ENCODE measurements at places on chromosomes 4 and X.
A peak's percentile ranks its signal among the peaks of the same experiment; 100 is the strongest.

DNA sequence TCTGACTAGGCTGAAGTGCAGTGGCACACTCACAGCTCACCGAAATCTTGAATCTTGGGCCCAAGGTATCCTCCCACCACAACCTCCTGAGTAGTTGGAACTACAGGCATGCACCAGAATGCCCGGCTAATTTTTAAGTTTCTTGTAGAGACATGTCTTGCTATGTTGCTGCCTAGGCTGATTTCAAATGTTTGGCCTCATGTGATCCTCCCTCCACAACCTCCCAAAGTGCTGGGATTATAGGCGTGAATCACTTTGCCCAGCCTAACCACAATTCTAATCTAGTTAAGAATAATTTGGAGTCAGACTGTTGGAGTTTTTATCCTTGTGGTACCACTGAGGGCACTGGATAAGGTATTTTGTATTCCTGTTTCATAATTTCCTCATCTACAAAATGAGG is 317.5 kb upstream of the AGA start:
- H3K27ac ChIP-seq, result no peak overlapping the region
- H3K27me3 ChIP-seq, result no peaks in the 10 kb centered on the region
- no peaks in the 10 kb centered on the region for H3K36me3 ChIP-seq
- H3K4me3 ChIP-seq, result no peak overlapping the region

GRCh38 chr4:84804136-84804535 is 162.4 kb downstream of the WDFY3 start:
- H3K4me3 ChIP-seq, result no peak overlapping the region
- H3K27me3 ChIP-seq, result no peaks in the 10 kb centered on the region
- no peak for DNase-seq
- H3K4me1 ChIP-seq, result no peaks in the 10 kb centered on the region
- no peaks in the 10 kb centered on the region for H3K36me3 ChIP-seq

- H3K4me3 ChIP-seq, result no peak overlapping the region
- H3K27ac ChIP-seq, result no peak overlapping the region
- H3K36me3 ChIP-seq, result no peaks in the 10 kb centered on the region
- H3K4me1 ChIP-seq, result no peaks in the 10 kb centered on the region
- no peaks in the 10 kb centered on the region for H3K27me3 ChIP-seq
Measured at GRCh38 chr4:183493246-183493645, 11.6 kb upstream of the ING2 start.

DNA sequence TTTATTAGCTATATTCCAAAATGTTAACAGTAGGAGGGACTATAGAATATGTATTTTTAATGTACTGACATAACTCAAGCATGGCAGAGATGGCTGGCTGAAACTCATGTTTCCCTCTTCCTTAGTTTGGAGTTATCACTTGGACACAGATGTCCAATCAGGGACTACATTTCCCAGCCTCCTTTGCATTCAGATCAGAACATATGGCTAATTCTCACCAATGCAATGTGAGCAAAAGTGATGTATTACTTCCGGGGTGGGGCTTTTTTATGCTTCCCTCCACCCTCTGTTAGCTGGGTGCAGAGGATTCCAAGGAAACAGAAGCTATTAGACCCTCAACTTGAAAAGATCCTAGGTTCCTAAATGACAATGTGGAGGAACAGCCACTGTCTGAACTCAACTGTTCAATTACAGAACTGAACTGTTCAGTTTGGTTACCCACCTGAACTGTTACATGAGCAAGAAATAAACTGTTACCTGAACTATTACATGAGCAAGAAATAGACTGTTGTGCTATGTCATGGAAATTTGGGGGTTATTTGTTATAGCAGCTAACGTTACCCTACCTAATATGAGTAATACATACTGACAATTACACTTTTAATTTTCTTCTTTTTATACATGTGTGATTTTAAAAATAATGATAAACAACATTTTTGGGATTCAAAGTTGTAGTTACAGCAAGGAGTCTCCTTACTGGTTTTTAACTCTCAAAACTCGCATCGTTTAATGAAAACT is 29.6 kb upstream of the ERVMER34-1 start:
- DNase-seq, result no peak
- H3K4me3 ChIP-seq, result no peak overlapping the region
- H3K36me3 ChIP-seq, result no peaks in the 10 kb centered on the region
- H3K27me3 ChIP-seq, result peaks cover 5% of the 10 kb centered on the region
- no peak overlapping the region for H3K27ac ChIP-seq

GRCh38 chrX:11998944-11999343 is 139.3 kb upstream of the FRMPD4 start:
- H3K4me3 ChIP-seq, result no peak overlapping the region
- H3K36me3 ChIP-seq, result no peaks in the 10 kb centered on the region
- no peak overlapping the region for H3K27ac ChIP-seq
- H3K4me1 ChIP-seq, result no peaks in the 10 kb centered on the region
- peaks cover 4% of the 10 kb centered on the region for H3K27me3 ChIP-seq
- no peak for DNase-seq

DNA sequence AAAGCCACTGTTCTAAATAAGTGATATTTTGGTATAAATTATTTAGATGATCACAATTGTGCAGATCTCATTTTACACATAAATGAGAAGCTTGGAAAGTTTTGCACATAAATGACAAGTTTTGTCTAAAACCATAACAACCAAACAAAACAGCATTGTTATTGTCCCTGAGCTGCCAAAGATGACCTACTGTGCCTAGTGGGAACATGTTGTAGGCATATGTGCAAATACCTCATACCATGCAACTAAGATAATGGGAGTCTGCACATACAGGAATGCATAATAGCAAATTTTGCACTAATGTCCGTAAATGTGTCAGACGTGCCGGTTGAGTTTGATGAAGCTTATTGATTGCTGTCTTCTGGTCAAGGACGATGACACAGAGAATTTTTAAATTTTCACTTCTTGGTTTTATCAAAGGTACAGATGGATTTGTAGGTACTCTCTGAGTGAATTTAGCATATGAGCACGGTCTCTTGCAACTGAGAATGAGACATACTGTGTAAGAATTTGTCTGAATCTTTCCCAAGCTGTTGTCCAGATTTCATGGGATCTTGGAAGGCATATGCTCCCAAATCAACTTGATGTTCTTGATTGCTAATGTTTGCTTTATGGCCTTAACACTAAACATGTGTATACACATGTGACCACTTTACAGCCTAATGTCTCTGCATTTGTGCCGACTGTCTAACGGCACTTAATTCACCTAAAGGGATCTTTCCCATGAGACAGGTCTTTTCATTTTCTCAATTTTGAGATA is 1133.5 kb downstream of the FAT4 start:
- no peaks in the 10 kb centered on the region for H3K36me3 ChIP-seq
- no peak overlapping the region for H3K4me3 ChIP-seq
- H3K27ac ChIP-seq, result no peak overlapping the region
- no peaks in the 10 kb centered on the region for H3K4me1 ChIP-seq
- DNase-seq, result no peak

DNA sequence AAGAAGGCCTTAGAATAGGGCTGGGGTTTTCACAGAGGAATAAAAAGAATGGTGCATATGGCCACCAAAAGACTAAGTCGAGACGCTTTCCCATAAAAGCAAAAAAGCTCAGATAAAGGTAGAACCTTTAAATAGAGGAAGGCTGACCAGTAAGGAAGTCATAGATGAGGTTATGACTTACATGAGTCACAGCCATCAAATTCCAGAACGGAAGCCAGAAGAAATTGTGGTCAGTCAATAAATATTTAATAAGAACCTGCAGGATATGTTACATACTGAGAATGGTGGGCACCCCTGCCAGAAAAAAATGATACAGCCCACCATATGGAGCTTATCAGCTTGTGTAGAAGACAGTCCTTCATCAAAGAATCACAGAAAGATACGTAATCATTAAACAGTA is 120.1 kb downstream of the MANBA start:
- H3K4me1 ChIP-seq, result no peaks in the 10 kb centered on the region
- H3K27me3 ChIP-seq, result no peaks in the 10 kb centered on the region
- H3K4me3 ChIP-seq, result no peak overlapping the region
- no peak overlapping the region for H3K27ac ChIP-seq

DNA sequence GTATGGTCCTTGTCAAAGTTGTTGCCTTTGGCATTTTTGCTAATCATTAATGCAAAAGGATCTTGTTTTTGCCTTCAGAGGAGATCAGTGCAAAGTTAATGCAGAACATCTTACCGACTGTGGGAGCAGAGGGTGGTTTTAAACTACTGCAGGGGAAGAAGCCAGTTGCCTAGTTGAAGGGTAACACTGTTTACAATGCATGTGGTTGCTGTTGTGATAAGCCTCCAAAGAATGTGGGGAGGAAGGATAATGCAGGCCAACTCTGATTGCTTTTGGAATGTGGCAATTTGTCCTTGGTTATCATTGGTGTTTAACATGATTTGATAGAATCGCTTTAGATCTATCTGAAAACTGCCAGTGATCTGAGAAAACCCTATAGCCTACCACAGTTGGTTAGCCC is 204.3 kb upstream of the TLL1 start:
- no peak overlapping the region for H3K4me3 ChIP-seq
- H3K27ac ChIP-seq, result no peak overlapping the region
- no peaks in the 10 kb centered on the region for H3K36me3 ChIP-seq
- no peaks in the 10 kb centered on the region for H3K27me3 ChIP-seq
- no peaks in the 10 kb centered on the region for H3K4me1 ChIP-seq

GRCh38 chrX:130245441-130245840 is 23.3 kb downstream of the ZNF280C start:
- H3K4me1 ChIP-seq, result no peaks in the 10 kb centered on the region
- peaks cover 21% of the 10 kb centered on the region for H3K36me3 ChIP-seq
- DNase-seq, result no peak

- H3K27me3 ChIP-seq, result no peaks in the 10 kb centered on the region
- H3K4me1 ChIP-seq, result no peaks in the 10 kb centered on the region
- H3K4me3 ChIP-seq, result no peak overlapping the region
Measured at GRCh38 chrX:141158084-141158483, 18.8 kb downstream of the LDOC1 start.

GRCh38 chr4:128973384-128973783 is 120.0 kb downstream of the SCLT1 start:
- no peaks in the 10 kb centered on the region for H3K27me3 ChIP-seq
- DNase-seq, result no peak
- H3K4me1 ChIP-seq, result no peaks in the 10 kb centered on the region
- H3K36me3 ChIP-seq, result peaks cover 7% of the 10 kb centered on the region
- H3K4me3 ChIP-seq, result no peak overlapping the region

DNA sequence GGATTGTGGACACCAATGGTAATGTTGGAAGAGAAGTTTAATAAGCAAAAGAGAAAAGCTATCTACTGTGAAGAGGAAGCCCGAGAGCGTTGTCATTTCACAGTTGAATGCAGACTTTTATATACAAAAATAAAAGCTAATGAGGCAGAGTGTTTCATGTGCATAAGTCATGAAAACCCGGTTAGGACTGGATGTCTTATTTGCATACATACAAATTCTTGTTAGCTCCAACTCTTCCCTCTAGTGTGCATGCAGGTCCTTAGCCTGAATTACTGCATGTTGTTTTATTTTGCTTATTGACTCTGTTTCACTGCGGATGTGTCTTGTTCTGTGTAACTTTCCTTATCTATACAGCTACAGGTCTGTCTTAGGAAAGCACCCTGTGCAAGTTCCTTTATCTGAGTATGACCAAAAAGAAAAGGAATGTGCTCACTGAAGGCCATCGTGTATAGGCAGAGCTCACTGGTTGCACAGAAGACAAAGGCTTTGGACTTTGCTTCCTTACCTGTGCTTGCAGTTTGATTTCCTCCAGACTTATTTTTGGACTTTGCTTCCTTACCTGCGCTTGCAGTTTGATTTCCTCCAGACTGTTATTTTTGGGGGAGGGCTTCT is 25.1 kb upstream of the UGT2B11 start:
- no peak overlapping the region for H3K4me3 ChIP-seq
- no peaks in the 10 kb centered on the region for H3K27me3 ChIP-seq
- H3K36me3 ChIP-seq, result no peaks in the 10 kb centered on the region
- H3K27ac ChIP-seq, result no peak overlapping the region
- no peaks in the 10 kb centered on the region for H3K4me1 ChIP-seq
- no peak for DNase-seq

- H3K4me3 ChIP-seq, result no peak overlapping the region
- DNase-seq, result no peak
- H3K36me3 ChIP-seq, result no peaks in the 10 kb centered on the region
- H3K27me3 ChIP-seq, result no peaks in the 10 kb centered on the region
- H3K27ac ChIP-seq, result no peak overlapping the region
- peaks cover 10% of the 10 kb centered on the region for H3K4me1 ChIP-seq
Measured at GRCh38 chr4:16894406-16894805, 4.0 kb downstream of the LDB2 start.

DNA sequence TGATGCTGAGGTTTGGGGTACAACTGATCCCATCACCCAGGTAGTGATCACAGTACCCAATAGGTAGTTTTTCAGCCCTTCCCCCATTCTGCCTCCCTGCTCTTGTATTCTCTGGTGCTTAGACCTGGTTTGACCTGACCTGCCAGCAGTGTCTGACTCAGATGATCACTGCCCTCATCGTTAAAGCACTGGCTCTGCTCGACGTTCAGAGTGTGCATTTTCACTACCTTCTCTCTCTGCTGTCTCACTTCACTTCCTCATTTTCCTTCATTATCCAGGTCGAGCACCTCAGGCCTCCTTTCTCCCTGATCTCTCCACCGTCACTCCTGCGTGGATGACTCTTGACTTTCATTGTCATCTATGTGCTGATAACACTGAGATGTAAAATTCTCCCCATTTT is 83.6 kb downstream of the PARM1 start:
- H3K36me3 ChIP-seq, result no peaks in the 10 kb centered on the region
- H3K4me1 ChIP-seq, result no peaks in the 10 kb centered on the region
- DNase-seq, result no peak
- H3K4me3 ChIP-seq, result no peak overlapping the region
- H3K27ac ChIP-seq, result no peak overlapping the region

DNA sequence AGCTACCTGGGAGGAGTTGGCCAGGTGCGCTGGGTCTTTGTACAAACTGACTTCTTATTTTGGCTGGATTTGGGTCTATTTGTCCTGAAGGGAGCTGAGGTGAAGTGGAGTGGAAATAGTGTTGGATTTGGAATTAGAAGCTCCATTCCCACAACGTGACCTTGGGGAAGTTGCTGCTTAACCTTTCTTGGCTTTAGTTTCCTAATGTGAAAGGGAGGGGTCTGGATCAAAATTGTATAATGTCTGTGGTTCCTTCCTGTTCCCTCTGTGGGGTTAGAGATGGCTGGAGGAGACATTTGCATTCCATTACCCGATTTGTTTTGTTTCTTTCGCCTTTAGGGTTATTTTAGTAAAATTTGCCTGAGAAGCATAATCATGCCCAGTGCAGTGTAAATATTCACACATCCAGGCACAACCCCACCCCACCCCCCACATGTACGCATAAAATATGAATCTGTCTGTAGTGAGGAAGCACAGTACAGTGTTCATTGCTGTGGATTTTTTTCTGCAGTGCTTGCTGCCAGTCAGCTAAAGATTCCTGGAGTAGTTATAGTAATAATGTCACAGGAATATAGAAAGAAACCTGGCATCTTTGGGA is 21.5 kb downstream of the JADE1 start:
- no peak overlapping the region for H3K4me3 ChIP-seq
- H3K27ac ChIP-seq, result no peak overlapping the region
- no peaks in the 10 kb centered on the region for H3K27me3 ChIP-seq
- peaks cover 36% of the 10 kb centered on the region for H3K4me1 ChIP-seq
- DNase-seq, result no peak
- H3K36me3 ChIP-seq, result peaks cover 39% of the 10 kb centered on the region

- H3K27me3 ChIP-seq, result no peaks in the 10 kb centered on the region
- H3K27ac ChIP-seq, result no peak overlapping the region
- no peak for DNase-seq
- H3K36me3 ChIP-seq, result no peaks in the 10 kb centered on the region
- H3K4me3 ChIP-seq, result no peak overlapping the region
- no peaks in the 10 kb centered on the region for H3K4me1 ChIP-seq
Measured at GRCh38 chr4:176810481-176811249, 17.9 kb upstream of the VEGFC start.

GRCh38 chrX:21745756-21746155 is 12.2 kb downstream of the SMPX start:
- no peaks in the 10 kb centered on the region for H3K4me1 ChIP-seq
- no peak overlapping the region for H3K27ac ChIP-seq
- H3K27me3 ChIP-seq, result peaks cover 4% of the 10 kb centered on the region
- DNase-seq, result peak; percentile 30

All from CD4-positive, alpha-beta T cell (primary cell).